NCI-H446 (cell line): ENCODE measurements at places on chromosomes 5 and 9.

DNA sequence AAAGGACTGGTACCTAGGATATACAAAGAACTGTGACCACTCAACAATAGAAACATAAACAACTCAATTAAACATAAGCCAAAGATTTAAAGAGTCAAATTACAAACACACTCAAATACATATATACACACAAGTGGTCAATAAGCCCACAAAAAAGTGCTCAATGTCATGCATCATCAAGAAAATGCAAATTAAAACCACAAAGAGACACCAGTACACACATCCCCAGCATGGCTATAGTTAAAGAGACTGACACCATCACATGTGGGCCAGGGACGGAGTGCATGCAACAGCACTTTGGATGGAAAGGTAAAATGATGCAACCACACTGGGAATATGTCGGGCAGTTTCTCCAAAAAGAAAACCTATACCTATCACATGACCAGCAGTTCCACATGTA lies 89.7 kb downstream of the CAAP1 start:
- DNase-seq, result no peak

- no peak for DNase-seq
Observed at GRCh38 chr9:137402746-137403145, 20.2 kb downstream of the EXD3 start.

DNA sequence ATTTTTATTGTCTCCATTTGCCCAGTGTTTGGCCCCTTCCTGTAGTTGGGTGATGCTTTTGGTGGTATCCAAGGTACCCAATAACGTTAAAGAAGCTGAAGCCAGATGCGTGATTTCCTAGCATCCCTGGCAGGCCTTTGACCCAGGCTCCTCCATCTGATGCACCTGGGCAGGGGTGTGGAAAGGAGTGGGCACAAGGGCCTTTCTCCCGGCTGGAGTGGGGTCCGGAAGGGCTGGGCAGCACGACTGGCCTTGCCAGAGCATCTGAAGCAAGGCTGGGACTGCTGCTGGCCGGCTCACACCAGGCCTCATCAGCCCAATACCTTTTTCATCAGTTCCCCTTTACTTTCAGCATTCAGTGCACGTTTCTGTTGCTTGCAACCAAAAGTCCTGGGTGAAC lies 220.2 kb downstream of the FANCC start:
- DNase-seq, result no peak

DNA sequence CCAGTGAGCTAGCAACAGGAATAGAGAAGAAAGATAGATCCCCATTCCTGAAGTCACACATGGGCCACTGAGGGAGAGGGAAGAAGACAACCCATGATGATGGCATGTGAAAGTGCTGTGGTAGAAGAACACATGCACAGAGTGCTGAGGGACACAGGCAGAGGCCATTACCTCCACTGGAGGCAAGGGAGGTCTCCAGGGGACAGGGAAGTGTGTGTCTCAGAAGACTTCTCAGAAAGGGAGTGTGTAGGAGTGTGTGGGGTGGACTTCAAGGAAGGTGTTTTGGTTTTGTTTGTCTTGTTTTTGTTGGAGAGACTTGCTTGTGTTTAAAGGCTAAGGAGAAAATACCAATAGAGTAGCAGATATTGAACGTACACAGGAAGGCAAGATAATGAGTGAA lies 77.0 kb upstream of the SMARCA2 start:
- DNase-seq, result no peak

- peak; percentile 41 for DNase-seq
Observed at GRCh38 chr9:34633851-34634550, 3.6 kb downstream of the SIGMAR1 start.

GRCh38 chr5:37918424-37918823 lies 78.6 kb upstream of the GDNF start:
- DNase-seq, result no peak

GRCh38 chr9:98101868-98102273 lies 17.2 kb downstream of the TRIM14 start:
- DNase-seq, result no peak

- no peak for DNase-seq
Observed at GRCh38 chr5:155480731-155481131, 467.2 kb downstream of the KIF4B start.

GRCh38 chr9:123304340-123304691 lies 35.9 kb upstream of the STRBP start:
- DNase-seq, result no peak

- DNase-seq, result peak; percentile 37
Observed at GRCh38 chr9:95004411-95005277, 278.1 kb downstream of the AOPEP start.

GRCh38 chr5:170611449-170612090 lies 107.8 kb downstream of the KCNIP1 start:
- DNase-seq, result no peak

GRCh38 chr9:122226142-122226757 lies 2.5 kb downstream of the LHX6 start:
- DNase-seq, result no peak

DNA sequence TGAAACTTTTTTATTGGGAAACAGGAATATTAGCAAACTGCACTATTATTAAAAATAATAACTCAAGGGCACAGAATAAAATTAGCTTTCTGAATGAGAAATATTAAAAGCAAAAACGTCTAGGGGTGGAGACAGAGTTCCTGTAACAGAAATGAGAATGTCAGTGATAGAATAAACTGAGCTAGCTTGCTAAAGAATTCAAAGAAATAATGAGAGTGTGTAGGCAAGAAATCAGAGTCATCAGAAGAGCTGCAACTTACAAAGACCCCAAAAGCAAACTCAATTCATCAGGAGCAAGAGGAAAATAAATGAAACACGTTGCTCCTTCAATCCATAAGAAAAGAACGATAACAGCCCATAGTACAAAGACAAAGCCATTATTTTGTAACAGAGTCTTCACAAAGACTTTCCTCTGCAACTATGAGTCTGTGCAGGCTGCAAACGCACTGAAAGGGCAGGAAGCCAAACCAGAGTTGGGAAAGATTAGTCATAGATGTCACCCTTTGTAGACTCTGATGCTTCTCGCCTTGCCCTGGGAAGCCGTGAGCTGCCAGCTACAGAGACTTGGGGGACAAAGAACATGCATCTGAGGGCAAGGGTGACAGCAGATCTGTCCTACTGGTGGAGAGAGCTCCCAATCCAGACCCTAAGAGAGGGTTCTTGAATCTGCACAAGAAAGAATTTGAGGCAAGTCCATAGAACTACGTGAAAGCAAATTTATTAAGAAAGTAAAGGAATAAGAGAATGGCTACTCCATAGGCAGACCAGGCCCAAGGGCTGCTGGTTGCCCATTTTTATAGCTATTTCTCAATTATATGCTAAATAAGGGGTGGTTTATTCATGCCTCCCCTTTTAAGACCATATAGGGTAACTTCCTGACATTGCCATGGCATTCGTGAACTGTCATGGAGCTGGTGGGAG lies 40.8 kb downstream of the SHC3 start:
- DNase-seq, result no peak

DNA sequence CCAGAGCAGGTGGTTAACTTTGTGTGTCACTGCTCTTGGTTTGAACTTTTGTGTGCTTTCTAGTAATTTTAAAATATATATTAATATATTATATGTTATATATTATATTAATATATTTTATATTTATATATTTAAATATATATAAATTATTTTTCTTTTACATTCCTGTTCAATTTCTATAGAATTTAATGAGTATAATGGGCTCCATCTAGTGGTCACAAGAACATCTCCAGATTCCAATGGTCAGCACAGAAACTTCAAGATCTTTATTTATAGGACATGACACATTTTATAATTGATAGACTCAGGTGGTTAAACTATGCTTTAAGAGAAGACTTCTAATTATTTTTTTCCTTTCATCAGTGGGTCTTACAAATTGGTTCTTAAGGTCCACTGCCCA lies 39.1 kb downstream of the COL23A1 start:
- peak; percentile 18 for DNase-seq

GRCh38 chr5:15655683-15656082 lies 155.7 kb downstream of the FBXL7 start:
- no peak for DNase-seq

DNA sequence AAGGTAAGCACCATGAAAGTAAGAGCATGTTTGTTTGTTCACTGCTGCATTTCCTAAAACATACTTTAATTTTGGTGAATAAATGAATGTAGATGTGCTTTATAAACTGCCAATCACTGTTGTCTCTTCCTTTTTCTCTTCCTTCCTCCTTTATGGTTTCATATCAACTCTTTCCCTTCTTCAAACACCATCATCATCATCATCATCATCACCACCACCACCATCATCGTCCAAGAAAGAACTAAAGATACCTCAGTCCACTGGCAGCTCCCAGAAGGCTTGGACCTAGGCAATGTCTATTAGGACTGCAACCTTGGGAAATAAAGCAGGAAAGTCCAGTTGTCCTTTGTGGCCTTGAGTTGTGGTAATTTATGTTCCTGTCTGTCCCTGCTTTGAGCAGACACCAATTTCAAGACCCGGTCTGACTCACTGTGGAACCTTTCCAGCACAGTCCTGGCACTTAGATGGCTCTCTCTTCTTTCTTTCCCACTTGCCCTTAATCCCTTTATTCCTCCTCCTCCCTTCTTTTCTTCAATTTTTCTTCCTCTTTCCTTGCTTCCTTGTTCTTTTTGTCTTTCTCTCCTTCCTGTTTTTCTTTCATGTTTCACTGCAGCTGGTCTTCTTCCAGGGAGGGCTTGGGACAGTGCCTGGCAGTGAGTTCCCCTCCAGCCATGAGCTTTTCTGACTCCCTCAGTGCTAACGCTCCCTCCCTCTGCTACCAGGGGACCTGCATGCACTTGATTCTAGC lies 99.3 kb downstream of the ANGPTL2 start:
- DNase-seq, result no peak

GRCh38 chr9:102038006-102038405 lies 299.6 kb upstream of the GRIN3A start:
- no peak for DNase-seq

GRCh38 chr5:9625286-9625685 lies 4.9 kb downstream of the TAS2R1 start:
- DNase-seq, result no peak

DNA sequence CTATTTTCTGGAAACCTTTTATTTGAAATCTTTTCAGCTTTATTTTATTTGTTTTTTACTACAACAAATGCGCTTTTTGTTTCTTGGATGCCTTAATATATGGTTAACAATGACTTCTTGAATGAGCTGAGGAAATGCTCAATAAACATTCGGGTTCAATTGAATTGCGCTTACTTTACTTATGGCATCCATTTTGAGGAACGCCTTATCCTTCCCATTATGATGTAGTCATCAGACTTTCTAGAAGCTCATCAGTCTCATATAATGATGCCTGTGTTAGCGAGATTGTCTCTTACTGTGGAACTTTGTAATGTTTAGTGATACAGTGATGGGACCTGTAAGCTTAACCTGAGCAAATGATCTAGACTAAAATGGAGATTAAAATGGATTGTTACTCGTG lies 916 bp downstream of the SHLD3 start:
- no peak for DNase-seq

GRCh38 chr9:100020121-100020795 lies 78.5 kb downstream of the ERP44 start:
- DNase-seq, result no peak

GRCh38 chr5:100697970-100698369 lies 162.8 kb downstream of the FAM174A start:
- DNase-seq, result no peak

DNA sequence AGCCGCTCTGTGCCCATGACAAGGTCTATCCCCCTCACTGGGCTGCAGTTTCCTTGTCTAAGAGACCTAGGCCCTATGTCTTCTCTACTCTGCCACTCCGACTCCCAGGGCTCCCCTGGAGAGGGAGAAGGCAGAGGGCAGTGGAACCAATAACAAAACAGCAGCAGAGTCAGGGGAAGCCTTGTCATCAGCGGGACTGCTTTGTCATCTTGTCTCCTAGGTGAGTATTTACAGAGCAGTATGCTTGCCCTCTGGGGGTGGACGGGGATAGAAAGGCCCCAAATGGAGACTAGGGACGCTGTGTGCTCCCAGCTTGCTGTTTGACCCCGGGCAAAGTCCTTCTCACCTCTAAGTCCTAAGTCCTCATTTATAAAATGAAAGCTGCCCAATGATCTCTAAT lies 318.5 kb downstream of the CDK5RAP2 start:
- no peak for DNase-seq

- no peak for DNase-seq
Observed at GRCh38 chr5:80623999-80624398, 30.5 kb upstream of the MSH3 start.

GRCh38 chr5:96220610-96221390 lies 212.2 kb downstream of the PCSK1 start:
- DNase-seq, result no peak

- no peak for DNase-seq
Observed at GRCh38 chr5:95445995-95446394, 54.8 kb downstream of the FAM81B start.

DNA sequence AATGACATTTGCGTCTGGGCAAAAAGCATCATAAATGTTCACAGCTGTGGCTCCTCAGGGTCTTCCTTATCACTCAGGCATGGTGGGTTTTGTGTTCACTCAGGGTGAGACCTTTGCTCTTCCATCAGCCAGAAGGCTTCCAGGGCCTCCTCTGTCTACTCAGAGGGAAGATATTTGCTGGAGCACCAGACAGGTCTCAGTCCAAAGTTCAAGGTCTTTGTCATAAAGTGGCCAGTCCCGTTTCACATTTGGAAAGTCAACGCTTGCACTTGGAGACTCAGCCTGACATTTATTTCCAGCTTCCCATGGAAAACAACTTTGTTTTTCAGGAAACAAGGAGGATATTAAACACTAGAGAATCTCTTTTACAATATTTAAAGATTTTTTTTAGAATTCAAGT lies 12.2 kb upstream of the CARTPT start:
- DNase-seq, result no peak

DNA sequence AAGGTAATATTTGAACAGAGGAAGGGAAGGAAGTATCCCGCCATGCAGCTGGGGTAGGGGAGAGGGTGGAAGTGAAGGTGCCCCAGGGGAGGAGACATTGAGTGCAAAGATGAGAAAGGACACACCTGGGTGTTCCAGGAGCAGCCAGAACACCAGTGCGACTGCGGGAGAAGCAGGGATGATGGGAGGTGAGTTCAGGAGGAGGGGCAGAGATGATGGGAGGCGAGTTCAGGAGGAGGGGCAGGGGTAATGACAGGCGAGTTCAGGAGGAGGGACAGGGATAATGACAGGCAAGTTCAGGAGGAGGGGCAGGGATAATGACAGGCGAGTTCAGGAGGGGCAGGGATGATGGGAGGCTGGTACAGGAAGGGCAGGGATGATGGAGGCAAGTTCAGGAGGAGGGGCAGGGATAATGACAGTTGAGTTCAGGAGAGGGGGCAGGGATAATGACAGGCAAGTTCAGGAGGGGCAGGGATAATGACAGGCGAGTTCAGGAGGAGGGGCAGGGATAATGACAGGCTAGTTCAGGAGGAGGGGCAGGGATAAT lies 17.2 kb upstream of the SPOCK1 start:
- DNase-seq, result no peak

GRCh38 chr9:505741-506059 lies 291.0 kb downstream of the DOCK8 start:
- DNase-seq, result no peak

- DNase-seq, result no peak
Observed at GRCh38 chr5:158013303-158013702, 154.4 kb upstream of the CLINT1 start.
